ENCODE measurements at places on chromosomes 3 and 15.

DNA sequence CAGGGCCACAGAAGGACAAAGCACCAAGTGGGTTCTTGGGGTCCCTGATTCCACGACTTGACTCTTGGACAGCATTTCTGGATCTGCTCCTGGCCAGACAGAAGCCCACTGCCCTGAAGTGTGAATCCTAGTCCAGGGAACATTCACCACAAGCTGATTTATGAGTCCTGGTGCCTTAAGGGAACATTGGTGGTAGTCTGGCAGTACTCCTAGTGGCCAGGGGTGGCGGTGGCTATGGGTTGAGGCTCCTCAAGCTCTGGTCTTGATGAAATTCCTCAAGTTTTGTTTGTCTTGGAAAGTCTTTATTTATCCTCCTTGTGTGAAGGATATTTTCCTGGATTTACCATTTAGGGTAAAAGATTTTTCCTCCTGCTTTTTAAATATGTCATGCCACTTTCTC is 307.5 kb downstream of the PYDC2 start:
- DNase-seq, result no peak

DNA sequence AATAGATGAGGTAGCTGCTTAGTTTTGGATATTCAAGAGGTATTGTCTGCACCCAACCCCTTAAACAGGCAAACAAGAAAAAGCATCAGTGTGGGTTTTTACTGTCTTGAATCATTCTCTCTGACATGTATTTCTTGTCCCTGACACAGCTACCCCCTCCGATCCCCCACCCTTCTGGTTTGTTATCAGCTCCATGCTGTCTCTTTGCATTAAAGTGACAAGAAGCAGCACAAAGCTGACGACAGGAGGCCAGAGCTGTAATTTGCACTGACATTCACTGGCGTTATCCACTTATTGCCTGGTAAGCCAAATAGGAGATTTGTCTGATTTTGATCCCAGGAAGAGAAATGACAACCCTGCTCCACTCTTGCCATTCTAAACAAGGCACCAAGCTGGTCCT is 83.3 kb upstream of the SNRK start:
- no peak for DNase-seq

DNA sequence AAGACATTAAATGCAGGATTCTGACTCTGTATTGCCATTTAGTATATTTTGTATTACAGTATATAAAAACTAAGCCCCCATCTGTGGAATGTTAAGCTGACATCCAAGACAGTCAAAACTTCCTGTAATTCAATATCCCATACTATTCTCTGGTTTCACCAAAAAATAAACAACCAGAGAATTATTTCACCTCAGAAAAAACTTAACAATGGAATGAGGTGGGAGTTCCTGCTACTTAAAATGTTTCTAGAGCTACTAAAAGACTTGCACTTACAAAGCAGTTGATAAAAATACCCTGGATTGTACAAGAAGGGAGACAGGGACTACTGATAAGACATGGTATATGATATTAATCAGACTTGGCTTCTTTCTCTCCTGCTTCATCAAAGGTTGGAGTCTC is 8.3 kb downstream of the ARL13B start:
- DNase-seq, result peak; percentile 48

- DNase-seq, result no peak
These were observed 281.3 kb upstream of the TTC14 start for GRCh38 chr3:180320631-180321030.

GRCh38 chr3:128343287-128344051 is 123.2 kb downstream of the DNAJB8 start:
- peak; percentile 68 for DNase-seq

DNA sequence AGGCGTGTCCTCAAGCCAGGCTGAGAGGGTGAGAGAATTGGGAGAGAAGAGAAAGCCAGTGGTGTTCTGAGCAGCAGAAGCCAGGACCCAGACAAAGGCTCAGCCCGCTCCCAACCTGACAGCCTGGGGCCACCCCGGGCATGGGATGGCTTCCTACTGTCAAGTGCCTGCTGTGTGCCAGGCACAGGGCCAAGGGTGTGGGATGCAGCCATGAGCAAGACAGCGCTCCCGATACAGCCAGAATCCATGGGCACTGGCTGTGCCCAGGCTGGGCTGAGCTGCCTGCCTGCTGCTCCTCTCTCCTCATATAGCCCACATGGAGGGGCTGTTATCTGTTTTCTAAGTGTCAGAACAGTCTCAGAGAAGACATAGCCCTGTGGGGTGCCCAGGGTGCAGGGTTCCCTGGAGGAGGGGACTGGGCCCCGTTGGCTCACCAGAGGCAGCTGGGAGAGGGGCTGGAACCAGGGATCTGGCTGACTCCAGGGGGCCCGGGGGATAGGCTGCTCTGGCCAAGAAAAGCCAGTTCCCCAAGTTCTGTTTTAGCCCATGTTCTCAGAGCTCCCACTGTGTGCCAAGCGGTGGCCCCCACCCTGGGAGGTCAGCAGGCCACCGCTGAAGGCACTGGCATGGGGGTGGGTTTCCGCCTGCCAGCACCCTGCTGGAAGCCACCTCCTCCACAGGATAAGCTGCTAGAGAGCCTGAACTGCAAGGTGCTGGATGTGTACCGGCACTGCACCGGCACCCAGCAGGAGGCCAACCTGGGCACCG is 39.0 kb downstream of the CFAP100 start:
- DNase-seq, result no peak

DNA sequence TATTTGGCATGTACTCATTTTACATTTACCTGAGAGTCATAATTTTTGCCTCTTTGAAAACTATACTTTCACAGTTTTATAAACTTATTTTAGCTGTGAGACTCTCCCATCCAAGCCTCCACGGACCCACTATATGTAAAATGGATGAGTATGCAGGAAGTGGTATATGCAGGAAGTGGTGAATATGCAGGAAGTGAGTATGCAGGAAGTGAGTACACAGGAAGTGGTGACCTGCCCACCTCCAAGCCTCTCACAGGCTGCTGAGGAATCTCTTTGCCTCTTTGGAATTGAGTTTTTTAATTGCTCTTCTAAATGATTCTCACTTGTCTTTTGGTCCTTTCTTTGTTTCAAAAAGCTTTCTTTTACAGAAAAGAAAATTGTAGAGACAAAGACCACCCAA is 85.2 kb downstream of the KBTBD8 start:
- DNase-seq, result peak; percentile 15

- no peak for DNase-seq
These were observed 107.4 kb downstream of the PEAK1 start for GRCh38 chr15:77312523-77312922.

GRCh38 chr15:46703871-46704637 is 1013.3 kb upstream of the SEMA6D start:
- DNase-seq, result no peak

- DNase-seq, result no peak
These were observed 21.0 kb upstream of the CCDC174 start for GRCh38 chr3:14630404-14631100.

DNA sequence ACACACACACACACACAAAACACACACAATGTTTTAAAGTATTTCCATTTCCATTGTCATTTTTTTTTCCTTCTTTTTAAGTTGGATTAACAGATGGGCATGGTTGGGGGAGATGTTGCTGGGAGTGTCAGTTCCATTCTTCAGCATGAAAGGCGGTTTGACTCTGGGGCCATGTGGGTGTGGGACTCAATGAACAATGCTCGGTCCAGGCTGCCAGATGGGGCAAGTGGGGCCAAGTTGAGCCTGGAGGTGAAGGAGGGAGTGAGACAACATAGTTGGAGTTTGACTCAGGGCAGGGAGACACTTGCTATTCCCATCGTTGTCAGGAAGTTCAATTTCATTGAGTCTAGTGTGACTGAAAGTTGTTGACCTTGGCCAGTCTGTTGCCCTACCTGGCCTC is 125.3 kb downstream of the TLE3 start:
- no peak for DNase-seq

DNA sequence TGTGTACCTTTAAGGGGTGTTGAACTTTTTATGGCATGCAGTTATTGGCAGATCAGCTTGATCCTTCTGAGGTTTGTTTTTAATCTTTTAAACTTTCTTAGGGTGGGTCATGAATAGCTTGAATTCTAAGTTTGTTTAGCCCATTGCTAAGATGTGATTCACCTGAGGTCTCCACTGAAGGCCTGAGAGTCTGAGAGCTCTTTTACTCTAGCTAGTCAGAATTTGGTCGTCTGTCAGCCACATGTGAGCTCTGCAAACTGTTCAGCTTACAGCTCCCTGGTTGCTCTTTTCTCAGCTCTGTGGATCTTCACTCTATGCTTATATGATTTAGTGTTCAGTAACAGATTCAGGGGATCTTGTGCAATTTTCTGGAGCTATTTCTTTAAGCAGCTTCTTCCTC is 161.3 kb downstream of the ABHD5 start:
- peak; percentile 84 for DNase-seq

GRCh38 chr3:52931889-52932288 is 34.5 kb upstream of the STIMATE start:
- no peak for DNase-seq

GRCh38 chr3:114178770-114179368 is at the start of gene DRD3:
TSS of gene DRD3 (minus strand) at chr3:114179052. CDS start at chr3:114171992, 7,060 bp downstream.
- DNase-seq, result peak; percentile 31
